CD8-positive, alpha-beta memory T cell (primary cell): ENCODE measurements at places on chromosomes 2 and 18. TPM values are rescaled to one million over a fixed set of nuclear protein-coding genes. Genes with fewer than 3 reads are reported as not detected.

The ERBB4 gene
- total RNA-seq: not detected

The CCBE1 gene
- not detected for total RNA-seq

The NAPG gene
- 27.5 TPM for total RNA-seq

The RNF125 gene
- 42.8 TPM for total RNA-seq

The D2HGDH gene
- 22.9 TPM for total RNA-seq

The NBEAL1 gene
- total RNA-seq: 8.6 TPM

The LIMS3 gene
- total RNA-seq: 1.7 TPM

The COLEC11 gene
- total RNA-seq: 0.24 TPM

The TUBB8B gene
- not detected for total RNA-seq

GRCh38 chr2:177891533-177891932 is 181.0 kb downstream of the PDE11A start:
- H3K27me3 ChIP-seq: peaks cover 3% of the 10 kb centered on the region
- no peak for DNase-seq
- no peak overlapping the region for H3K4me3 ChIP-seq
- H3K36me3 ChIP-seq: no peaks in the 10 kb centered on the region
- H3K4me1 ChIP-seq: no peaks in the 10 kb centered on the region

DNA sequence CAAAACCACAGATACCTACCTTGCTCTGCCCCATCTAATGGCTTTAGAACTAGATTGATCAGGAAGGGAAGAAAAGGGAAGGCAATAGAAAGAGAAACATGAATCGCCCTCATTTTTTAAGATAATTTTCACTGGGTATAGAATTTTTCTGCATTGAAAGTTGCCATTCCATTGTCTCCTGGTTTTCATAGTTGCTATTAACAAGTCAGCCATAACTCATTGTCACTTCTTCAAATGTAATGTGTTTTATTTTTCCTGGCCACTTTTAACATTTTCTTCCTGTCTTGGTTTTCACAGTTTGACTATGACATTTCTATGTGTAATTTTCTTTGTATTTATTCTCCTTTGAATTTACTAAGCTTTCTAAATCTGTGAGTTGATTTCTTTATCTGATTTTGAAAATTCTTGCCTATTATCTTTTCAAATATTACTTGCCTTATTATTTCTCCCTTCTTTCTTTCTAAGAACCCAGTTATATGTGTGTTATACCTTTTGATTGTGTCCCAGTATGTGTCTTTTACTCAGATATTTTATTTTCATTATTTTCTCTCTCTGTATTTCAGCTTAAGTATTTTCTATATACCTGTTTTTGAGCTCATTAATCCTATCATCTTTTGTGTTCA is 85.5 kb upstream of the GLI2 start:
- no peaks in the 10 kb centered on the region for H3K36me3 ChIP-seq
- H3K27me3 ChIP-seq: no peaks in the 10 kb centered on the region
- H3K4me3 ChIP-seq: no peak overlapping the region
- no peak overlapping the region for H3K27ac ChIP-seq
- DNase-seq: no peak

GRCh38 chr2:200050921-200051610 is 95.7 kb downstream of the MAIP1 start:
- H3K4me3 ChIP-seq: no peak overlapping the region
- H3K27ac ChIP-seq: no peak overlapping the region
- H3K36me3 ChIP-seq: no peaks in the 10 kb centered on the region
- DNase-seq: no peak

DNA sequence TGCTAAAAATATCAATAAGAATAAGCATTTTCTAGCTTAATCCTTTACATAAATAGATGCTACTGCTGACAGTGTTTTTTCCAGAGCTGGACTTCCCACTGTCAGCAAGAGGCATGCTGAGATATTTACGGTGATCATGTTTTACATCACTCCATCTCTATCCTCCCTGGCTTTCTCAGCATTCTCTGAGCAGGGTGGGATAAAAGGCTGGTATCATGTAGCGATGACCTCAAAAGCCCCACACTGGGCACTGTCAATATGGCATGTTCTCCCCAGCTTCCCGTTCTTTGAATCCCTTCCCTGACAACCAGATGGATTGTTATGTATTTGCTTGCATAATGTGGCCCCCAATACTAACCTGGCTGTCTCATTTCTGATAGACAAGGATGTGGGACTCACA is 83.2 kb upstream of the EPHA4 start:
- no peaks in the 10 kb centered on the region for H3K4me1 ChIP-seq
- no peaks in the 10 kb centered on the region for H3K27me3 ChIP-seq
- no peaks in the 10 kb centered on the region for H3K36me3 ChIP-seq
- DNase-seq: no peak

DNA sequence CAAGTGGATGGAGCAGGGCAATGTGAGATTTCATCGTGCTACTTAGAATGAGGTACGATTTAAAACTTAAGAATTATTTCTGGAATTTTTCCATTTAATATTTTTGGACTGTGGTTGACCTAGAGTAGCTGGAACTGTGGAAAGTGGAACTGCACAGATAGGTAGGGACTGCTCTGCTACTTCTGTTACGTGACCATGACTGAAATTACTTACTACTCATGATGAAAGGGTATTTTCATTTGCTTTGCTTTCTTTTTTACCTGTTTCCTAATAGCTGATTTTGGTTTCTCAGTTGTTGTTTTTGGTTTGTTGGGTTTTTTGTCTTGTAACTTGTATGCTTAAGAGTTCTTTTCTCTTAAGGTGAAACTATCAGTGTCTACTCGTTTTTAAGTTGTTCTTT is 11.4 kb downstream of the UBE2E3 start:
- H3K4me3 ChIP-seq: no peak overlapping the region
- H3K27me3 ChIP-seq: no peaks in the 10 kb centered on the region
- no peaks in the 10 kb centered on the region for H3K36me3 ChIP-seq
- no peak overlapping the region for H3K27ac ChIP-seq

DNA sequence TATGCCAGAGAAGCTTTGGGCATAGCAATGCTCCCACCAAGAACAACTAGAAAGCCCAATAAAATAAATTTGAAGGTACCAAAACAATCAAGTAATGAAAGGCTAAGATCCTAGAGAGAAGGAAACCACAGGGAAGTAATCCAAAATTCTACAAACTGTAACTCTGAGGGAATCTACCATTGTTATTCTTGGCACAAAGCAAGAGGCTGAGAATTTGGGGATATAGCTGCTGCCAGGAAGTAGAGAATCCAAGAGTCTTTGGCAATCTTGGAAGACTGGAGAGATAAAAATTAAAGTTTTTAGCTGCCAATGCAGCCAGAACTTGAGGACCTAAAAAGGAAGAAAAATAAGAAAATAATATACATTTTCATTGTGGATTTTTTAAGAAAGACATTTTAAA is 68.5 kb downstream of the PIGN start:
- DNase-seq: no peak
- no peaks in the 10 kb centered on the region for H3K4me1 ChIP-seq
- H3K4me3 ChIP-seq: no peak overlapping the region
- no peak overlapping the region for H3K27ac ChIP-seq
- H3K36me3 ChIP-seq: no peaks in the 10 kb centered on the region

DNA sequence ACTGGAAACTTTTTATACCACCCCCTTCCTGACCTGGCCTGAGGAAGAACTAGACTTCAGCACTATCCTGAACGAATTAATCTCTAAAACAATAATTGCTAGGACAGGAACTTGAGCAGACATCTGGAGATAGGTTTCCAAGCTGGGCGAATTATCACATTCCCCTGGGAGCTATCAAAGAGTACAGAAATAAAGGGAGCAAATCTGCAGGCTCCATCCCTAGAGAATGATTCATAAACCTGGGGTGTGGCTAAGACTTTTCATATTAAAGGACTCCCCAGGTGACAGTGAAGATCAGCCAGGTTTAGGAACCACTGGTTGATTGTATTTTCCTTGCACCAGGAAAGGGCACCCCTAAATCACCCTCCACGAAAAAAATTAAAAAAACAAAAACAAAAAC is 105.6 kb upstream of the NOL4 start:
- H3K36me3 ChIP-seq: no peaks in the 10 kb centered on the region
- no peaks in the 10 kb centered on the region for H3K27me3 ChIP-seq
- H3K4me1 ChIP-seq: no peaks in the 10 kb centered on the region
- no peak overlapping the region for H3K27ac ChIP-seq
- no peak for DNase-seq
- no peak overlapping the region for H3K4me3 ChIP-seq

DNA sequence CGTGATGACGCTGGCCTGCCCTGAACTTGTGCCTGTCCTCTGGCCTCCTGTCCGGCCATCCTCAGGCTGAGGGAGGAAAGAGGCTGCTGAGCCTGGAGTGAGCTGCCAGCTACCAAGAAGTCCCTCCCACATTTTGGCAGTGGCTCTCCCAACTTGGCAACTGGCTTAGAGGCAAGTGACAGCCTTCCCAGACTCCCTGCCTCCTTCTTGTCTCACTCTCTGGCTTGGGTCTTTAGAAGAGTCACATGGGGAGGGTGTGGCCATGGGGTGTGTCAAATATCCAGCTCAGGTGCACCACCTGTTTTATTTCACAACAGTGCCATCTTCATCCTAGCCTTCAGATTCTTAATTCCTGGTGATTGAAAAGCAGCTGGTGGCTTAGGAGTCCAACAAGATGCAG is 222.9 kb downstream of the PRKCE start:
- no peaks in the 10 kb centered on the region for H3K4me1 ChIP-seq
- no peaks in the 10 kb centered on the region for H3K36me3 ChIP-seq
- H3K4me3 ChIP-seq: no peak overlapping the region

GRCh38 chr2:45380131-45380836 is 230.8 kb downstream of the SRBD1 start:
- no peak overlapping the region for H3K27ac ChIP-seq
- H3K36me3 ChIP-seq: no peaks in the 10 kb centered on the region
- no peaks in the 10 kb centered on the region for H3K4me1 ChIP-seq
- no peak for DNase-seq
- H3K4me3 ChIP-seq: no peak overlapping the region

DNA sequence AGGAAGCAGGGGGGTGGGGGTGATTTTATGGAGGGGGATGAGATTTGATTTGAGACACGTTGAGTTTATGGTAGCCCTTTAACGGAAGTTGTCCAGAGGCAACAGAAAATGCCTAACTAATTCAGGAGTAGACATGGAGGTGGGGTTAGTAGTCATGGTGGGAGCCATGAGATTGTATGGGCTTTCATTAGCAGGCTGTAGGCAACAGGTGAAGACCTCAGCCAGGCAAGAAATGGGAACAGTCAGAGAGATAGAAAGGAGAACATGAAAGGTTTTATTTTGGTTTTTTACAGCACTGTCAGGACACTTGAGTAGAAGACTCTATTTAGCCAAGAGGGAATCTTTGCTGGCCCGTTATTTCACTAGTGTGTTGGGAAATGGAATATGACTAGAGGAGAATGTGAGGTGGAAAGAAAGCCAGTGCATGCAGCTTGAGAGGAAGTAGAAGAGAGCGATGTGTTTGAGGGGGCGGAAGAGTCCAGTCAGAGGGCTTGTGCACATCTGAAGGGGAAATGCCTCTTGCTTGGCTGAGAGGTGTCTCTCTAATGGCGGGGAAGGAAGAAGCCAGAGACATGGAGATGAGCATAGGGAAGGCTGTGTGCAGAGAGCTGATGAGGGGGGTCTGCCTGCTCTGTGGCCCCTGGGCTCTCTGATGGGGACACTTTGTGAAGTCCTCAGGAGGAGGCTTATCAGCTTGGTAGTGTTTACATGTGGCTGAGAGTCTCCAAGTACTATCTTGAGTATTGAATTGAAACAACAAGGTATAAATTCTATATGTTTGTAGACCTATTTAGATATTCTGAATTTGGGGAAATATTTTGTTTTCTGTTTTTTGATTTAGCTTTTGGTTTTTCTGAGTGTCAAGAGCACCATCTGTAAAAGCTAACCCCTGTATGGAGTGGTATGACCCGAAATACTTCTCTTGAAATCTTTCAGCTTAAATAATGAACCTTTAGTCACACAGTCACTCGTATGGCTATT is 66.9 kb upstream of the ITM2C start:
- H3K27ac ChIP-seq: no peak overlapping the region
- peaks cover 65% of the 10 kb centered on the region for H3K4me1 ChIP-seq
- H3K36me3 ChIP-seq: peaks cover 26% of the 10 kb centered on the region
- no peaks in the 10 kb centered on the region for H3K27me3 ChIP-seq
- no peak for DNase-seq
- H3K4me3 ChIP-seq: no peak overlapping the region

DNA sequence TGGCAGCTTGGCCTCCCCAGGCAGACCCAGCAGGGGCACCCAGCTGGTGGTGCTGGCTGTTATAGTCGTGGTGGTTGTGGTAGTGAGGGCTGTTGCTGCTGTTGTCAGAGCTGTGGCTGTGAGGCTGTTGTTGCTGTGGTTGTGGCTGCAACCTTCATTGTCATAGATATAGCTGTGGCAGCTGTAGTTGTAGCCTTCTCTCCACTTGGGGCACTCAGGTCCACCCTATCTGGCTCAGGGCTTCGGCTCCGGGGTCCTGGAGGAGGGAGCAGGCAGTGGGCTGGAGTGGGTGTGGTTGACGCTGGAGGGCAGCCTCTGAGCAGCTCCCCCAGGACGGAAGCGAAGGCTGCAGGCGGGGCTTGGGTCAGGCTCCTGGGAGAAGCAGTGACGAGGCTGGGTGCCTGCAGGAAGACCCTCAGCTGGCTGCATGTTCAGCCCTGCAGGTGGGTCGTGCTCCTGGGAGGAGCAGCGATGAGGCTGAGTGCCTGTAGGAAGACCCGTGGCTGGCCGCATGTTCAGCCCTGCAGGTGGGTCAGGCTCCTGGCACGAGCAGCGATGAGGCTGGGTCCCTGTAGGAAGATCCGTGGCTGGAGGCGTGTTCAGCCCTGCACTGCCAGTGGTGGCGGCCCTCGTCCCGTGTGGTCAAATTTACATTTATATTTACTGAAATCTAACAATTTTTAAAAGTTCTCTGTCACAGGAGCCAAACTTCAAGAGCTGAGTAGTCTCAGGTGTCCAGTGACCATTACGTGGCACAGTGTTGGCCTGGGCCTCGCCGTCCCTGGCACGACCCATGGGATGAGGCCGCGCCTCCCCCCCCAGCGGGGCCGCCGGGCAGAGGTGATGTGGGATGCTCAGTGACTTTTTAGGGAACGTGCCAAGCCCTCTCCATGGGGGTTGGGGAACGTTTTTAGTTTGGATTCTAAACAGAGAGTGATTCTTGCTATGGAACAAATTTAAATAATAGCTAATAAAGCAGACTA is 79.2 kb upstream of the PXDN start:
- DNase-seq: no peak
- no peaks in the 10 kb centered on the region for H3K36me3 ChIP-seq
- no peaks in the 10 kb centered on the region for H3K4me1 ChIP-seq
- H3K27me3 ChIP-seq: no peaks in the 10 kb centered on the region
- H3K4me3 ChIP-seq: no peak overlapping the region

GRCh38 chr2:13508671-13509070 is 791.9 kb downstream of the TRIB2 start:
- H3K4me1 ChIP-seq: no peaks in the 10 kb centered on the region
- H3K27me3 ChIP-seq: no peaks in the 10 kb centered on the region
- DNase-seq: no peak
- no peaks in the 10 kb centered on the region for H3K36me3 ChIP-seq

- no peaks in the 10 kb centered on the region for H3K36me3 ChIP-seq
- no peak overlapping the region for H3K27ac ChIP-seq
- H3K27me3 ChIP-seq: no peaks in the 10 kb centered on the region
- H3K4me1 ChIP-seq: no peaks in the 10 kb centered on the region
- H3K4me3 ChIP-seq: no peak overlapping the region
Measured at GRCh38 chr18:49892148-49892924, 79.0 kb upstream of the ACAA2 start.

GRCh38 chr2:156538083-156538504 is 101.9 kb downstream of the GPD2 start:
- no peaks in the 10 kb centered on the region for H3K27me3 ChIP-seq
- DNase-seq: no peak
- no peak overlapping the region for H3K27ac ChIP-seq
- no peak overlapping the region for H3K4me3 ChIP-seq
